Epithelial cell of proximal tubule (primary cell): ENCODE measurements at places on chromosomes 5 and 9. TPM values are rescaled to one million over a fixed set of nuclear protein-coding genes. Genes with fewer than 3 reads are reported as not detected.

DNA sequence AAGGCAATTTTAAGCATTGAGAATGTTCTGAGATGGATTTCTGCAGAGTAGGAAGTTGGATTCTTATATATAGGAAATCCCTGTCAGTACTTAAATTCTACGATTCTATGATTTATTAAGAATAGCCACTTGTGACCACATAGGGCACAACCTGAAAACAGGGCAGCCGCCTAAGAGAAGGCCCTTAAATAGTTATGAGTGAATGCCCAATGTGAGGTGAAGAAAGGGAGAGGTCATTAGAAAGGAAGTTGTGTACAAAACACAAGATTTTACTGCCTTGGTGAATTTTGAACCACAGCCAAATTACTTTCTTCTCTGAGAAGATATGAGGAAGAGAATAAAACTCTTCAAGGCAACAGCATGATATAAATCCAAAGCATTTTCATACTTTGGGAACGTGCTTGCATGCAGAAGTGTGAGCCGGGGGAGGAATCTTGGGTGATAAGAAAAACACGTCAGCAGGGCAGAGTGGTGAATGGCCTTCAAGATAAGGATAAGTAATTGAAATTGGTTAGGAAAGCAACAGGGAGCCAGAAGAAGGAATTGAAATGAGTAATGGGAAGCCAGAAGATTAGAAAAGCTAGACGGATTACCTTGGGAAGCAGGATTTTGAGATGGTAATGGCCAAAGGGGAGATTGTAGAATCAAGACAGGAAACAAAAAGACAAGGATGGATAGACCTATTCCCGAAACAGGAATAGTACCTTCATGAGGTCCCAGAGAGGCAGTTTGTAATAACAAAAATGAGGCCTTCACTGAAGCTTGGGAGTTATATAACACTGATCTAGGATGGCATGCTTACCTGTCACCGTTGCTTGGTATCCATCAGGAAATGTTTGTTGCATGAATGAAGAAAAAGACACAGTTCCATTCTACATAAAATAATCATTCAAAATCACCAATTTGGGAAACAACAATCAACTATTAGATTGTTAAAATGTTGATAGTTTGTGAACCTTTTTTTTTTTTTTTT is 244.3 kb downstream of the PDE4D start:
- DNase-seq = no peak

- peak; percentile 48 for DNase-seq
Measured at GRCh38 chr9:114212826-114213225, 57.5 kb downstream of the COL27A1 start.

ENTPD8 gene
- not detected in 2 replicates for total RNA-seq

- DNase-seq = no peak
Measured at GRCh38 chr5:6135977-6136376, 242.4 kb downstream of the MED10 start.

ORM2 gene
- not detected in 2 replicates for total RNA-seq

- no peak for DNase-seq
Measured at GRCh38 chr9:114316605-114317230, 6.2 kb upstream of the ORM1 start.
